ENCODE measurements at places on chromosomes 12 and 14.

DNA sequence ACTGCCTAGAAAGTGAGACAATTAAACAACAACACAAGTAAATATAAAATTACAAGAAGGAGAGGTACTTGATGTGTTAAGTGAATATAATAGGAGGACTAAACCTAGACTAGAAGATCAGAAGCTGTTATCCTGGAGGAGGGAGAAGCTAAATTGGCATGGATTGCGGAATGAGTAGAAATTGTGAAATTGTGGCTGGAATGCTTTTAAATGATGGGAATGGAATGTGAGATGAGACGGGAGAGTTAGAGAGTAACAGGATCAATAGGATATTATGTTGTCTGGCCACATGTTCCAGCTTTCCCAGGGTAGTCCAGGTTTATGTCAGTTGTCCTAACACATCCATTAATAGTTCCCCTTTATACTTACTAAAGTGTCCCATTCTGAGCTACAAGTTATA lies 44.0 kb upstream of the CPNE8 start:
- no peak for DNase-seq

DNA sequence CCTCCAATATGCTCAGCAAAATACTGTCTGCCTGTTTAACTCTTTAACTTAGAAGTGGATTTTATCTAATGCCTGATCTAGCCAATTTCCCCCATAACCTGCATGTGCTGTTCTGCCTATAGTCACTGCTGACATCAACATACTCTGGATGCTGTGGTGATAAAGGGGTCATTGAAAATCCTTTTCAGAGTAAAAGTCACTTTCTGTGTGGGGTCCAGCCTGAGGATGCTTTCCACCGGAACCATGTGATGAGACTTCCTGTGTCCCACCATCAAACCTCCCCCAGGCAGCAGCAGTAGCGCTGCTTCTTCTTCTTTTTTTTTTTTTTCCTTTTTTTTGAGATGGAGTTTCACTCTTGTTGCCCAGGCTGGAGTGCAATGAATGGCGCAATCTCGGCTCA lies 607.0 kb downstream of the BCL11B start:
- DNase-seq, result no peak

- no peak for DNase-seq
Observed at GRCh38 chr12:63206494-63206893, 55.5 kb upstream of the AVPR1A start.

- DNase-seq, result no peak
Observed at GRCh38 chr12:107033758-107034739, 47.1 kb upstream of the MTERF2 start.

- no peak for DNase-seq
Observed at GRCh38 chr12:21296751-21297406, 37.8 kb downstream of the SLCO1A2 start.

DNA sequence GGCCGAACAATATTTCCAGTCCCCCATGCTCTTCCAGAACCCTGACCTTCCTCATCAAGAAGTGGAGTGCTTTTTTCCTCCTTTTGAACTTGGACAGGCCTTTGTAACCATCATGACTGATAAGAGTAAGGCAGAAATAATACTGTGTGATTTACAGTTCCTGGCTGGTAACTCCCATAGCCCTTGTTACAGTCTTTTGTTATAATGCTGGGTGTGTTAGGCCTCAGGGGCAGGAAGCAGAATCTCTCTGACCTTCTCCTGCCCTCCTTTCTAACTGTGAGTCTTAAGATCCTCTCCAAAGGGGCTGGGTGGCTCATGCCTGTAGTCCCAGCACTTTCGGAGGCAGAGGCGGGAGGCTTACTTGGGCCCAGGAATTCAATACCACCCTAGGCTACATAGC lies 59.5 kb downstream of the BCAT1 start:
- DNase-seq, result no peak

DNA sequence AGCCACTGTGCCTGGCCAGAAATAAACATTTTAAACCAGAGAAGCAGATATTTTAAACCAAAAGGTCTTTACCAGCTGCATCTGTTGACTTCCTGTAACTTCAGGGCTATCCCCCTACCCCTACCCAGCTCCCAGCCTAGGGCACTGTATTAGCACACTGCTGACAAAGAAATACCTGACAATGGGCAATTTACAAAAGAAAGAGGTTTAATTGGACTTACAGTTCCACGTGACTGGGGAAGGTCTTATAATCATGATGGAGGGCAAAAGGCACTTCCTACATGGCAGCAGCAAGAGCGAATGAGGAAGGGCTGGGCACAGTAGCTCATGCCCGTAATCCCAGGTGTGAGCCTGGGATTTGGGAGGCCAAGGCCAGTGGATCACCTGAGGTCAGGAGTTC lies 26.0 kb downstream of the GEMIN2 start:
- DNase-seq, result no peak

DNA sequence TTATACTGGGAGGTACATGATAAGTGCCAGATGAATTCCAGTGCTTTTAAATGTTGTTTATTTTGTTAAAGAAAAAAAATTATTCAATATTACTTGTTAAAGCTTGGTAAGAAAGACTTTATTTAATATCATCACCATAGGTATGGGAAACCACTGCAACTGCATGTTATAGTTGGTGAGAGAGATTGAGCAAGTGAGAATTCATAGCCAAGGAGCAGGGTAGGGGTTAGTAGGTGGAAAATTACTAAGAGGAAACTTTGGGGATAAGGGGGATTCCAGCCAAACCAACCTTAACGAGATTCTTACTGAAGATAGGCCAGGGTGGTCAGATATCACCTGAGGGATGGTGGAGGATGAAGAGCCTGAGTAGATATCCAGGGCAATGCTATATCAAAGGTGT lies 38.4 kb downstream of the SLC16A7 start:
- DNase-seq, result no peak

DNA sequence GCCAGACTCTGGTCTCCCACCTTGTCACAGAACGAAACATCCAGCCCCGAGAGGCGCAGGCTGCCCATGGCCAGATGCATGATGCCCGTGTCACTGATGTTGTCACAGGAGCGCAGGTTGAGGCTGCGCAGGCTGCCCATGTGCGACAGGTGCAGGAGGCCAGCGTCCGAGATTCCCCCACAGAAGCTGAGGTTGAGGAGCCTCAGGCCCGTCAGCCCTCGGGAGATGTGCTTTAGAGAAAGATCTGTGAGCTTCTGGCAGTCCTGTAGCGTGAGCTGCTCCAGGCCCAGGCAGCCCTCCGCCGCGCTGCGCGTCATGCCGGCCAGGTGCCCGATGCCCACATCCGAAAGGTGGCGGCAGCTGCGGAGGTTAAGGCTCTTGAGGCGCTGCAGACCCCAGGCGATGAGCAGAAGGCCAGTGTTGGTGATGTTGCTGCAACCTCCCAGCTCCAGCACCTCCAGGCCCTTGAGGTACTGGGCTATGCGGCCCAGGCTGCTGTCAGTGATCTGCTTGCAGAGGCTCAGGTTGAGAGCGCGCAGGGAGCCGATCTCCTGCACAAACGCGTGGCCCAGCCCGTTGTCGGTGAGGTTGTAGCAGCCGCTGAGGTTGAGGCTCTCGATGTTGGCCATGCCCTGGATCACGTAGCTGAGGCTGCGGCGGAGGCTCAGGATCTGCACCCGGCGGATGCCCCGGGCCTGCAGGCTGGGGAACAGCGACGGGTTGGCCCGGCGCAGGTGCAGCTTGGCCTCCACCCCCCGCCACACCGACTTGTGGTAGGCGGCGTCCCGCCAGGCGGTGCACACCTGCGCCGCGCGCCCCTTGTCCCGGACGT lies 991 bp downstream of the FBXL14 start:
- DNase-seq, result peak; percentile 34

- DNase-seq, result no peak
Observed at GRCh38 chr14:88668448-88669116, 105.7 kb downstream of the ZC3H14 start.

- DNase-seq, result no peak
Observed at GRCh38 chr14:64281805-64282204, 12.4 kb downstream of the ESR2 start.

- no peak for DNase-seq
Observed at GRCh38 chr14:78612666-78613065, 442.5 kb downstream of the NRXN3 start.

DNA sequence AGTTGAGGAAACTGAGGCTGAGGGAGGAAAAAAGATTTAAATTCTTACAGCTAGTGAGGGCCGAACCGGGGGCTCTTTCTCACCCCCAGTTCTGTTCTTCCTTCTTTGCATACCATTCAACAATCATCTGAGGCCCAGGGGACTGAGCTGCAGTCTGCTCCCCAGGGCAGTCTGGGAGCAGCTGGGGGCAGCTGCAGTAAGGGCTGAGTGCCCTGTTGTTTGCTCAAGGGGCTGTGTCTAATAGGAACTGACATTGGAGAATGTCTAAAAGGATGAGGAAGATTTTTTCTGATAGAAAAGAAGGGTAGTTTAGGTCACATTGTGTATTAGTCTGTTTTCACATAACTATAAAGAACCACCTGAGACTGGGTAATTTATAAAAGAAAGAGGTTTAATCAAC lies 42.2 kb downstream of the SLC17A8 start:
- DNase-seq, result no peak

GRCh38 chr12:27762757-27763156 lies 17.3 kb upstream of the KLHL42 start:
- no peak for DNase-seq

- DNase-seq, result no peak
Observed at GRCh38 chr14:78946949-78947348, 776.8 kb downstream of the NRXN3 start.

DNA sequence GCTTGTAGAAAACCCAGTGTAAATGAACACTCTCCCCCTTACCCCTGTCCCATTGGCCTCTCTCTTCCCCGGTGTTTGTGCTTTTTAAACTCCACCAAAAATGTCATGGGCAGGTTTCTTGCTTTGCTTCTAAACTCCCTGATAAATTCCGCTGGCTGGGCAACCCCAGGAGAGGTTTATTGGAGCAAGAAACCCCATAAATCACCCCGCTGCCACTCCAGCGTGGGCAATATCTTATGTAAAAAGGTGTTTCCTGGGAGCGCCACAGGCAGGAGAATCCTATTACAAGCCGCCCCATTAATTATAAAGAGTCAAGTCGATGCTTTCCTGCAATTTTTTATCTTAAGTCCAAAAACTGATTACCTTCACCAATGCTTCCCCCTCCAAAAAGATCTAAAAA lies 22.8 kb downstream of the LHX5 start:
- no peak for DNase-seq

DNA sequence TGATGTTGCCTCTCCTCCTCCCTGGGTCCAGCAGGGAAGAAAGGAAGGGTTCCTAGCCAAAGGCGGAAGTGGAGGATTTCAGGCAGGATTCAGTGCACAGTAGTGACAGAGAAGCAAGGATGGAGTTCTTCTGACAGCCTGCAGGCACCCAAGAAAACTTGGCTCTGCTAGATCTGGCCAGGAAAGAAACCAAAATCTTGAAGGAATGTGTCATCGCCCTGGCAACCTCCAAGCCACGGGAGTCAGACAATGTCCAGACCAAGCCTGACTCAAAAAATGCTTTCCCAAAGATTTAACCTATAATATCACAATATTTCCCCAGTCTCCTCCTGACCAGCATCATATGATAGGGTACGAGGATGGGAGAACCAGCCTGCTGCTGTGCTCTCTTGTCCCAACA lies 22.8 kb upstream of the DHRS4 start:
- no peak for DNase-seq

DNA sequence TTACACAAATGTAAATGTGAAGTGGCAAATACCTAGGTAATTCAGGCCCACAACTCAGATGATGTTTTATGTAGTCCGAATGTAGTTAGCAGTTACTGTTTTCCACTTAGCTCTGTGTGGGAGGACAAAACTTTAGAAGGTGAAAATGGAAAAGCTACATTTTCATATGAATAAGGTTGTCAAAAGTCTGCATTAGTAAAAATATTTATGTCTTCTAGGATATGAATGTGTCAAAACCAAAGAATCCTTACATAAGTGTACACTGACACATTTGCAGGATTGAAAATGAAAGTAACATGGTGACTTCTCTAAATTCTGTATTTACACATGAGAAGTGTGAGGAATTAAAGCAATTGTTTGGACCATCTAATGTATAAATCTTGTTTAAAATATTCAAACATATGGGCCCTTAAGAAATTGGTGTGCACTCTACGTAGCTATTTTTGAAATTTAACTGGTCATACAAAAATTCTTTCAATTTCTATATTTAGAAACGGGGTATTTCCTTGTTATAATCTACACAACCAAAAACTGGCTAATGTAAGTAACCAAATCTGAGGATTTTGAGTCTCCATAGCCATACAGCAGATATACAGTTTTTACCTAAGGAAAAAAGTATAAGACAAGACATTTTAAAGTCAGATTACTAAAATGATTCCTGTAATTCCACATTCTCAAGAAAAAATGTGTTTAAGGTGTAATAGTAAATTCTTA lies 5.4 kb downstream of the CDKN1B start:
- no peak for DNase-seq

DNA sequence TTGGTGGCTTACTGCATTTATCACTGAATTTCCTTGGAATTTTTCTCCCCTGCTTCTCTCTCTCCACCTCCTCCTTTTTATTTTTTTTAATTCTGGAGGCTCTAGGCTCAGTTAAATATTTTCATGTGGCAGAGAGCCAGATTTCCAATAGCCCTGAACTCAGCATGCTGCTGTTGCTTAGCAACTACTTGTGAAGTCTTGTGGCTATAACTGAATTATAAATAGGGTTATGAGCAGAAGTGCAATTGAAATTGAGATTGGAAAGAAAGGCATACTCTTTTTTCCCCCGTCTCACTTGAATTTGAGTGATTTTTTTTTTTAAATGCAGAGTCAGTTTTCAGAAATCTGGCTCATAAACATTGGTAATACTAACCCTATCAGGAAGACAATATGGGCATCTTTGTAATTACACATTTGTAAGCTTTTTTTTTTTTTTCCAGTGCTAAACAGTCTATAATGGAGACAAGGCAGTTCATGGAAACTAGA lies 38.3 kb downstream of the ATF7IP start:
- DNase-seq, result peak; percentile 41

DNA sequence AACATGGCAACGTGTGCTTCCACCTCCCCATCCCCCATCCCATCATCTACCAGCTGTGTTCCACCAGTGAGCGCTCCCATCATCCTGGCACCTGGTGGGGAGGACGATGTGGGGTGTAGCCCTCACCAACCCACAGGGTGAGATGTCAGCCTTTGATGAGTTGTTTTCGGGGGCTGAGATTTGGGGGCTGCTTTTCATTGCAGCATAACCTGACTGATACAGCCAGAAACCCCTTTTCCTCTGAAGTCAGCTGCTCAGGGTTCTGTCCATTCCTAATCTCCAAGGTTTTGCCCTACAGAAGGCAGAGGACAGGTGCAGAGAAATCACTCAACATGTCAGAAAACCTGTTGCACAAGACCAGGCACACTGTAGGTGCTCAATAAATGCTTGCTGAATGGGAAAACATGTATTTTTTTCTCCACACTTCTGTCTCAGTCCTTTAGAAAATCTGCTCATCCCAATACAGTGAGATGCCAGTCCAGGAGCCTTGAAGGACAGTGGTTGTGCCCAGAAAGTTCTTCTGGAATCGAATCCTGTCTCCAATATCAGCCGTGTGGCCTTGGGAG lies 239.8 kb downstream of the RBM19 start:
- DNase-seq, result no peak

GRCh38 chr12:68434391-68435298 lies 102.5 kb upstream of the MDM1 start:
- no peak for DNase-seq

GRCh38 chr12:121786440-121786825 lies 7.1 kb downstream of the RHOF start:
- no peak for DNase-seq

Data from NCI-H510A (cell line).